ENCODE measurements at places on chromosomes 7 and 10.

GRCh38 chr10:104479906-104480593 is 126.4 kb downstream of the CFAP58 start:
- H3K4me1 ChIP-seq = peaks cover 6% of the 10 kb centered on the region
- H3K36me3 ChIP-seq = no peaks in the 10 kb centered on the region
- H3K27me3 ChIP-seq = no peaks in the 10 kb centered on the region
- H3K4me3 ChIP-seq = no peak overlapping the region
- no peak for DNase-seq

DNA sequence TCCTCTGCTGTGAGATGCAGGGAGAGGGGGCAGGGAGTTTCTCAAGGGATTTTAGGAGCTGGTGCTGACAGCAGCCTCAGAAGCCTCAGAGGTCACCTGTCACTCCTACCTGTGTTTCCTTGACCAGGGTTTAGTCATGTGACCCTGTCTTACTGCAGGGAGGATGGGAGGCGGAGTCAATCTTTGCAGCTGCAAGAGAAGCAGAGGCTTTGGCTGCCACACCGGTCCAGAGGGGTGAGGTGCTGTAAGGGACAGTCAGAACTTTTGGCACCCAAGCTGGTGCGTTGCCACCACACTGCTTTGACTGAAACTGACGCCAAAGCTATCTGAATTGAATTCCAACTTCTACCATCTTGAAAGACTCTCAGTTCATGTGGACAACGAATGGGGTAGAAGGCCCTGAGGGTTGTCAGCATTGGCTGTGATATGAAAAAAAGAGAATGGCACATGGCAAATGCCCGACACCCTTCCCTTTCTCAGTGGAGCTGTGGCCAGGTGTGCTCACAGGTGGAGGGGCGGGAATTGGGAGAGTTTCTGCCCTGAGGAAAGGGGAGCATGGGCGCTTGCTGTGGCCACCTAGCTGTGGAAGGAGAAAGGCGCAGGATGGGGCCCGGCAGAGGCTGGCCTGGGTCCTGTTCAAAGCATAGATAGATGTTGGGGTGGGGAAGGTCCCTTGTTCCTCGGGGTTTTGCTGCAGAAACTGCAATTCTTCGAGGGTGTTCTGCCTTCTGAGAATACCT is 69.3 kb downstream of the ARHGAP22 start:
- H3K36me3 ChIP-seq = no peaks in the 10 kb centered on the region
- H3K4me1 ChIP-seq = no peaks in the 10 kb centered on the region
- H3K27ac ChIP-seq = no peak overlapping the region

DNA sequence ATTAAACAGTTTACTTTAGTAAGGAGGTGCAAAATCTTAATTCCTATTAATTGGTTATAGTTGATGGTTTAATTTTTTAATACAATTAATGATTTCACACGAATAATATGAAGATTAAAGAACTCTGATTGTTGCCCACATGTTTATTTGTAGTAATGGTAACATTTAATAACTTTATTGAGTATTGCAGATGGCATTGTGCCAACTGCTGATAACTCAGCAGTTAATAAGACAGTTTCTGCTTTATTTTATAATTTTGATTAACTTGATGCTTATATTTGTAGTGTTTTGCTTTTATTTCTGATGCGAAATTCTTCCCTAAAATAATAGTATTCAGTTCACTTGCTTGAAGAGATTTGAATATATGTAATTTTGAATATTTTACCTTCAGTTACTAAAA is 2.8 kb downstream of the DNAJB9 start:
- no peaks in the 10 kb centered on the region for H3K27me3 ChIP-seq

DNA sequence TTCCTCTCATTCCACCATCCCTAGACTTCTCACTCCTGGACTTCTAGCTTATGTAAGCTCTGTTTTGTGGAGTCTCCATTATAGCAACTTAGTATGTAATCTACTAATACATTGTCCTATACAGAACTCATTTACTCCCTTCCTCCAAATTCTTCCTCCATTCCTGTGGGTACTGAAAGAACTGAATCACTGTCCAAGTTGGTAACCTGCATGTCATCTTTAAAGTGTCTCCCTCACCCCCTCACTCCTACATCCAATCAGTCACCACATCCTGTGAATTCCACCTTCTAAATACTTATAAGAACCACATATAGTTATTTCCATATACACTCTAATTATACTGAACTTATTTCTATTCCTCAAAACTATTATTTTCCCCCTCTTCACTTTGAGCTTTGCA is 20.3 kb downstream of the AASS start:
- no peak overlapping the region for H3K27ac ChIP-seq
- no peaks in the 10 kb centered on the region for H3K27me3 ChIP-seq
- H3K36me3 ChIP-seq = no peaks in the 10 kb centered on the region
- no peaks in the 10 kb centered on the region for H3K4me1 ChIP-seq
- no peak for DNase-seq

- no peak for DNase-seq
- peaks cover 5% of the 10 kb centered on the region for H3K27me3 ChIP-seq
- peaks cover 66% of the 10 kb centered on the region for H3K4me1 ChIP-seq
- H3K27ac ChIP-seq = peak overlapping the region; percentile 59
- H3K36me3 ChIP-seq = peaks cover 9% of the 10 kb centered on the region
Measured at GRCh38 chr7:913736-914520, 37.6 kb downstream of the GET4 start.

DNA sequence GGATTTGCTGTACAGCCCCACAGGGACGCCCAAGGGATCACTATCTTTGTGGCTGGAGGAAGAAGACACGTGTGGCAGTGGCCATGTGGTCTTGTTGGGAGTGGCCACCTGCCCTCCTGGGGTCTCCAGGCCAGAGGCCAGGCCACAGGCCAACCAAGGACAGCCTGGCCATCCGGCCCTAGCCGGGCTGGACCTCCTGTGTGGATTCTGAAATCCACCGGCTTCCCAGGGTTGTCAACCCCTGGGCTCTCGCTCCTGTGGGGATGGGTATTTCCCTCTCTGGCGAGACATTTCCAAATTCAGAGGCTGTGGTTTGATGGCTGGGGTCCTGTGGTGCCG is 31.5 kb upstream of the CFAP46 start:
- no peak overlapping the region for H3K27ac ChIP-seq
- H3K27me3 ChIP-seq = peaks cover 56% of the 10 kb centered on the region
- H3K4me1 ChIP-seq = no peaks in the 10 kb centered on the region
- DNase-seq = no peak

DNA sequence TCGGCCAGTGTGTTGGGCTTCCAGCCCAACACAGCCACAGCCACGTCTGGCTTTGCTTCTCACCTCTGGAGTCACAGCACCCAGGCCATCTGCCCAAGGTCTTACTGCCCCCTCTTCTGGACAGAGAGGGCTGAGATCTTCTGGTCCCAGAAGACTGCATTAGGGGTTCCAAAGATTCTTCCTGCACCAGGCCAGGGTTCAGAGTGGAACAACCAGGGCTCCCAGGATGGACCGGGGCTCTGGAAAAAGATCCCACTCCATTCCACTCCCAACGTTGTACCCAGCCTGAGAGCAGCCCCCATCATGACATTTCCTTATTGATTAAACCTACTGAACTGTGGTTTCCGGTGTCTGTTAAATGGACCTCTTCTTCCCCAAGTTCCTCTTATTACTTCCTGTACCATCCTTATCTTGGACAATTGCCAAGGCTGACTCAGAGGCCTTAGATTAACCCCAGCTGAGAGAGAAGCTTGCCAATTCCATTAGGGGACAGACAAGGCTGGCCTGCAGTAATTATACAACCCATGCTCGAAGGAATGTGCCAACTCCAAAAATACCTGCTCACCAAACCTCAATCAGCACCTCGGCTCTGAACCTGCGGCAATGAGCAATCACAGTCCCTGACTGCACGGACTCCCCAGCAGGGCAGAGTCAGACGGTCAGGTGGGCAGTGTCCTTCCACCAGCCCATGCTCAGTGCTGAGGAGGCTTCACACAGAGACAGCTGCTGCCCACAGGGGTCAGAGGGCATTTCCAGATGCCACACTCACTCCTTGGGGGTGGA is 47.9 kb upstream of the NPFFR1 start:
- peaks cover 27% of the 10 kb centered on the region for H3K4me1 ChIP-seq
- no peaks in the 10 kb centered on the region for H3K27me3 ChIP-seq
- H3K36me3 ChIP-seq = no peaks in the 10 kb centered on the region
- no peak overlapping the region for H3K4me3 ChIP-seq
- peak; percentile 67 for DNase-seq

DNA sequence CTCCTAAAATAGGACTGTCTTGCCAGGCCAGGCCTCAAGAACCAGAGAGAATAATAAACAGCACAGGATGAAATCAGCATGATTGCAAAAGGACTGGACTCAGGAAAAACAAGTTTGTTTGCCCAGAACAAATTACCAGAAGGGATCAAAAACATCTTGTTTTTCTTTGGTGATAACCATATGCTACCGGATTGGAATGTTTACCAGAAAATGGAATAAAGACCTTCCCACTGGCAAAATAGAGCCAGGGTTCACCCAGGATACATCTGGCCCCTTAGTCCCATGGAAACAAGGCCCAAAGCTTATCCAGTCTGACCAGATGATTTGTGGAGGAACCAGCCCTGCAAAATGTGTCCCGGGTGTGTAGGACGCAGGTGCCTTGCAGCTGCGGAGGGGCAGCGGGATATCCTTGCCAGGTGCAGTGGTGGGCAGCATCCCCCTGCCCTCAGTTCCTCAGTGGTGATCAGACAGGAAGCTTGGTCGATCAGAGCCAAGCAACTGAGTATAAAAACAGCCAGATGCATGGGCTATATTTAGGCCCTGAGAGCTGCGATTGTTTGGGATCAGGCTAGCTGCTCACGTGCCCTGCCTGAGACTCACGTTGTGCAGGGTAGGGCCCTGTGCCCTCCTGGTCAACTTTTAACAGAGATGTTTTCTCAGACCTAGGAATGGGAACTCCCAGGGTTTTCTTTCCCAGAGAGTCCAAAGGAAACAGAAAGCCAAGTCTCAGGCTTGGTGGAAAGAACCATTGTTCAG is 4.6 kb upstream of the ZNF22 start:
- DNase-seq = peak; percentile 74
- H3K4me1 ChIP-seq = peaks cover 4% of the 10 kb centered on the region
- H3K27me3 ChIP-seq = no peaks in the 10 kb centered on the region

- peaks cover 12% of the 10 kb centered on the region for H3K4me1 ChIP-seq
- peak overlapping the region; percentile 59 for H3K27ac ChIP-seq
- no peak for DNase-seq
- H3K4me3 ChIP-seq = peak overlapping the region; percentile 87
- no peaks in the 10 kb centered on the region for H3K27me3 ChIP-seq
Measured at GRCh38 chr10:131982185-131982756, 548 bp upstream of the BNIP3 start.

DNA sequence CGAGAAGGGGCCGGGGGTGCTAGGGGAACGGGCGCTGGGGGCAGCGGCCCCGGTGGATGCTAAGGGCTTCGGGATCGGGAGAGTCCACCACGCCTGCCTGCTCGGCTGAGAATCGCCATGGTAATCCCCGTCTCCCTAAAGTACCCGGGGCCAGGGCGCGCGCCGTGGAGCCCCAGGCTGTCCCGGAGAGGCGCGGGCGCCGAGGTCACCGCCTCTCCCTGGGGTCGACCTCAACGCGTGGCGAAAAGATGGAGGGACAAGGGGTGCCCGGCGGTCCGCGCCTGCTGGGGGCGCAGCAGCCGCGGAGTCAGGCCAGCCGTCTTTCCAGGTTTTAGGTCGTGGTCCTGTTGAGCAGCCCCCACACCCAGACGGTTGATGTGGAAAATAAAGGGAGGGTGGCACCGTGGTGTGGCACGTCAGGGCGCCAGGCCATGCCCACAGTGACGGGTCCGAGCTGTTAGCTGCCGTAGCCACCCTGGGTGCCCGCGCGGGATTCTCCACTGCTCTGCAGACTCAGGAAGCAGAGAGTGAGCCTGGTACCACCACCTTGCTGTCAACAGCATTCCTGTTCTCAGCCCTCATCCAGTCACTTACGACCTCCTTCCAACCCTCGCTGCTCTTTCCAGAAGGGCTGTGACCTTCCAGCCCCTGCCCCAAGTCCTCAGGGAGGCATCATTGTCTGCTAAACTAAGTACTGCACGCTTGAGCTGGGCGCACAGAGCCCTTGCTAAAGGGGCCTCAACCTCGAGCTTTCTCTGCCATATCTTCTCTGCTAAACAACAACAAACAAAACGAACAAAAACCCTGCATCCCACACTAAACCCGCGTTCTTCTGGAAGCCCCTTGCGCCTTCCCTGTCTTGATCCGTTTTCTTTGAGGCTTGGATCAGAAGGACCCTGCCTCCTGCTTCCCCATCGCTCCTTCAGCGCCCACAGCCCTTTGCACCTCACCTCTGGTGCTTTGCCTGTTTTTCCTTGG is 666 bp downstream of the SMKR1 start:
- H3K4me3 ChIP-seq = peak overlapping the region; percentile 50
- no peaks in the 10 kb centered on the region for H3K36me3 ChIP-seq
- DNase-seq = no peak
- H3K27me3 ChIP-seq = no peaks in the 10 kb centered on the region

DNA sequence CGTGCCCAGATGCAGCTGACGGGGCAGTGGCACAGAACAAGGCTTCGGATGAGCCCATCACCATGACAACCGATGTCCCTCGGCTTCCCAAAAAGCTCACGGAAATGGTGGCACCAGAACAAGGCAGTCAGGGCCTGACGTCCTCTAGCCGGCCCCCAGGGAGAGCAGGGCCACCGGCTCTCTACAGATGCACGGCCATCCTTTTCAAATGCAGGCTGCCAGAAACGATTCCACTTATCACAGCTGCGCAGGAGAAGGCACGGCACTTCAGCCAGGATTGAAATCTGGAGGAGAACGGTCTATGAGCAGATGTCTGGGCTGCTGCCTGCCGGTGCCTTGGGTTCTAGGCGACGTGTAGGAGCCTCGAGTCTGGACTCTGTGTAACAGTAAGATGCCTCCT is 223.8 kb downstream of the ZMYND11 start:
- no peaks in the 10 kb centered on the region for H3K27me3 ChIP-seq
- no peaks in the 10 kb centered on the region for H3K36me3 ChIP-seq
- H3K4me3 ChIP-seq = no peak overlapping the region
- no peaks in the 10 kb centered on the region for H3K4me1 ChIP-seq
- no peak for DNase-seq

All from tibial nerve (tissue), 4 donors.